ENCODE measurements at places on chromosomes 13 and 19.

GRCh38 chr19:38304352-38304865 is 358 bp downstream of the C19orf33 start:
- no peak for DNase-seq

GRCh38 chr19:4633140-4633967 is 6.0 kb upstream of the TNFAIP8L1 start:
- DNase-seq, result peak; percentile 53

DNA sequence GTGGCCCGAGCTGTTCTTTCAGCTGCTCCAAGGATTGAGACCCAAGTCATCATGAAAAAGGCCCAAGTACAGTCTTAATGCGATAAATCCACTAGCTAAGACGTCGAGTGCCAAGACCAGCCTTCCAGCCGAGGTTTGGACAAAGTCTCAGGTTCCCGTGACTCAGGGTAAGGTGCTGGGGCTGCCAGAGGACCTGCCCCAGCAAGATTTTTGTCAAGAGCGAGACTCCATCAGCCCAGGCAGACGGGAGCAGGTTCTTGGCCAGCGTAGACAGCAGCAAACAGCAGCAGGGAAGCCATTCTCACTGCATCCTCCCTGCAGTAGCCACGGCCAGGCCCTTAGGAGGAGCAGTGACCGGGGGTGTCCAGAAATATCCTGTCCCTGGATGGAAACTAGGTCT is 3.4 kb downstream of the FEM1A start:
- DNase-seq, result no peak

- peak; percentile 49 for DNase-seq
These were observed 49.5 kb downstream of the RFX2 start for GRCh38 chr19:6060600-6061375.

DNA sequence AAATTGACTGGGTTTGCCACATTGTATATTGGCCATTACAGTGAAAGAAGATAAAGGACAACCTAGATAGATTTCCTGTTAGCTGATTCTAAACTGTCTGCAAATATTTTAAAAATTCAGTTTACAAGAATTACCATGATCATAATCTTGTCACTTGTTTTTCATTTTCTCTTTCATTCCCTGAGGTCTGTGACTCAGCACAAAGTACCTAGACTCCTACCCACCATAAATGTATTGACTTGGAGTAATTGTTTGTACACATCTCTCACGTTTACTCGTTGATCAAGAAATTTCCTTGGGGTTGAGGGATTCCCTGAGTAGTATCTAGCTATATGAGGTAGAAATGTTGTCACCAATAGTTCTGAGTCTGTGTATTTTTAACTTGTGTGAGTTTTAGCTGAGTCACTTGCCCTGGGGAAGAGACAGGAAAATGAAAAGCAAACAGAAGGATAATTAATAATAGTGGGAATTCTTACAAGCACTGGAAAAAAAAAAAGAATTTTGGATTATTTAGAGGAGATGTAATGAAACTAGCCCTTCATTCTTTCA is 299.2 kb upstream of the DACH1 start:
- no peak for DNase-seq

DNA sequence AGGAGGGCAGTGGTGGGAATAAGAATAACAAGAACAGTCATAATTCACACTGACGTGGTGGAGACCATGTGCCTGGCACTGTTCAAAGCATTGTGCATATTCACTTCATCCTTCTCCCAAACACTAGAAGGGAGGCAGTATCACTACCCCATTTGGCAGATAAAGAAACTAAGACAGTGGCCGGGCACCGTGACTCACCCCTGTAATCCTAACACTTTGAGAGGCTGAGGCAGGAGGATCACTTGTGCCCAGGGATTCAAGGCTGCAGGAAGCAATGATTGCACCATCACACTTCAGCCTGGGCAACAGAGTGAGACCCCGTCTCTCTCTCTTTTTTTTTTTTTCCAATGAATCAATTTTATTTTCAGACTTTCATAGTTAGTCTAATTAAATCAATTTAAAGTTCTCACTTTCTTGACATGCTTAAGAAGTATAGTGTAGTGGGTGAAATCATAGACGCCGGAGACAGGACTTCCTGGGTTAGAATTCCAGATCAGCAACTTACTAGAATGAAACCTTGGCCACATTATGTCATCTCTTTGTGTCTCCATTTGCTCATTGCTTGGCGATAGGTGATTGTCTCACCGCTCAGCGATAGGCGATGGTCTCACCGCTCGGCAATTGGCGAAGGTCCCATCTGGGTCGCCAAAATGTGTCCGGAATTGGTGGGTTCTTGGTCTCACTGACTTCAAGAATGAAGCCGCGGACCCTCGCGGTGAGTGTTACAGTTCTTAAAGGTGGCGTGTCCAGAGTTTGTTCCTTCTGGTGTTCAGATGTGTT is 5.3 kb upstream of the ATG4D start:
- DNase-seq, result no peak

DNA sequence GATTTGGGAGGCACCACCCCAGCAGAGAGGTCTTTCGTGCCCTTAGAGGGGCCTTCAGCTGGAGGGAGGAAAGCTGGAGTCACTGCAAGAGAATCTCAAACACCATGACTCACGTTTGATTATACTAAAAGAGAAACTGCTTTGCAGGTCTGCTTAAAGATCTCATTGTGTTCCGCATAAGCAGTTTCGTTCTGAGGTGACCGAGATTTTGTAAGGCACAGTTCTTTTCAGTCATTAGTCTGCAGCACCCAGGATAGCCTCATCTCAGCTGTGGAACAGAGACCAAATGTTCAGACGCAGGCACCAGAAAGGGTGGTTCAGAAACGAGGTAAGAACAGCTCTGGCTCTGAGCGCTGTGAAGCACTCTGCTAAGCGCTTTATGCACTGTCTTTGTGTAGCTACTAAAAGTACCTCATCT is 71.2 kb upstream of the GTF3A start:
- DNase-seq, result no peak

GRCh38 chr19:33828266-33829075 is 31.8 kb downstream of the KCTD15 start:
- DNase-seq, result no peak

DNA sequence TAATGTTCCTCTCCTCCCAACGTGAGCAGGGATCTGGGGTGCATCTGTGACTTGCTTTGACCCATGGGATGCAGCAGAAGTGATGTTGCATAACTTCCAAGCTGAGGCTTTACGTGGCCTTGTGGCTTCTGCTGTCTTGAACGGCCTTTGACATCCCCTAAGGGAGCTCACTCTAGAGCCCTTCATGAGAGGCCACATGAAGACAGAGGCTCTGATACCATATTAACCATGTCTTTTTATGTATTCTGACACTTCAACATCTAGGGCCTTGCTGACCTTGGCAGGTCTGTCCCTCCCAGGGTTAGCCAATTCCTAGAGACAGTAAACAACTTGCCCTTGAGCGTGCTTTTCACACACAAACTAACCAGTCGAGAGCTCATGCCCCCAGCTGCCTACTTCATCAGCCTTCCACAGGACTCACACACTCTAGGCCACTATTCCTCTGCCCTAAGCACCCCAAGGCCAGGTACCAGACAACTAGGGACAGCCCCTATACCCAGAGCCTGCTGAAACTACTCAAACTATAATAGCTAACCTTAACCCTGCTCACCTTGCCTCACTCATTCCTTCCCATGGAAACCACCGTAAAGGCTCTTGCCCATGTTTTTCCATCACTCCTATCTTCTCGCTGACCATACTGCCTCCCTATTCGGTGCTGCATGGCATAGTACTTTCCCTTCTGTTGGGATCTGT is 45.4 kb downstream of the CCDC70 start:
- DNase-seq, result no peak

- peak; percentile 76 for DNase-seq
These were observed at the start of gene CERS4 for GRCh38 chr19:8208922-8209461. CERS4 (plus strand) TSS chr19:8209370; CDS start chr19:8251077, 41,707 bp downstream.

GRCh38 chr13:76816394-76816793 is 69.8 kb downstream of the KCTD12 start:
- no peak for DNase-seq

DNA sequence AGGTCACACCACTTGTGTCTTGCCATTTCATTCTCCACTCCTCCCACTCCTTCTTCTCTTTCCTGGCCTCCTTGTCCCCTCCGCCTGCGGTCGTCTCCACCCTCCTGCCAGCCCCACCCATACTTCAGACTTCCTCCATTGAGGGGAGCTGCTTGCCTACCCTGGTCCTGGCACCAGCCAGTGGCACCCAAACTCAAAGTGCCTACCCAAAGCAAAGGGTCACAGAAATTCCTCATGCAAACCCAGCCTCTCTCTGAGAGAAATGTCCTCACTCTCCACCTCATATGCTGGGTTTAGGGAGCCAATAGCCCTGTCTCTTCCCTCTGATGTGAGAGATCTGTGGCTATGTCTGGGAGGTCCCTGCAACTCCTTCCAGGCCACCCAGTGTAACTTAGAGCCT is 109.6 kb downstream of the TEX26 start:
- DNase-seq, result no peak

- DNase-seq, result no peak
These were observed 466.3 kb downstream of the COG6 start for GRCh38 chr13:40121722-40122121.

- DNase-seq, result no peak
These were observed 579.1 kb downstream of the GPC6 start for GRCh38 chr13:93805736-93806135.

- no peak for DNase-seq
These were observed 68.1 kb downstream of the ARHGEF7 start for GRCh38 chr13:111183087-111183645.

GRCh38 chr19:48547722-48548121 is 4.2 kb upstream of the SULT2B1 start:
- no peak for DNase-seq

GRCh38 chr13:23268441-23268840 is 87.7 kb downstream of the SGCG start:
- DNase-seq, result peak; percentile 16

DNA sequence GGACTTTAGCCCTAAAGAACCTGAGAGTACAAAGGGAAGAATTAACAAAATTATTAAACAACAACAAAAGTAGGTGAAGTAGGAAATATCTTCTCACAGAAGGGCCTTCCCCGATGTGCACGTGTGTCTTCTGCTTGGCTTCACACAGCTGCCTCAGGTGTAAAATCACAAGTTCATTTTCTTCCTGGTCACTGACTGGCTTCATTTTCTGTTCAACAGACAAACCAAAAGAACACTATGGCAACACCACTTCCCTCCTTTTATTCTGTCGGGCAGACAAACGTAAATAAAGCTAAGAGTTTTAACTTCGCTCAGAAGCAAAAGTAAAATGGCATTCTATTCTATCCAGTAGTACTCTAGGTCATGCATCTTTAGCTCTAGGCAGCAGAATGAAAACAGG is 140.9 kb downstream of the TBC1D4 start:
- no peak for DNase-seq

DNA sequence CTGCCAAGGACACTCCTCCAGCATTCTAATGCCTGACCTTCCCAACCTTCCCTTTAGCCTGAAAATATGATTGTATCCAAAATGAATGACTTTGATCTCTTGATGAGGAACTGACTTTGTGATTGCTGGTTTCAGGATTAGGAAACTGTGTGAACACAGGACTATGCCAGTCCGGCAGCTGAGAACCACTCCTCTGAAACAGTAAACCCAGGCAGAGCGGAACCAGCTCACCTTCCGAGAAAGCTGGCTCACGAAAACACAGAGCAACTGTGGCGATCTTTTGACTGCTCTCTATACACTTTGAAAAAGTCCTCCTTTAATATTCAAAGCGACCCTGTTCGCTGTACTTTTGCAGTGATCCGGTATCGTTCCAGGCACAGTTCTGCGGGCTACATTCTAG is 258.8 kb upstream of the IRS2 start:
- DNase-seq, result no peak

- DNase-seq, result no peak
These were observed 621 bp downstream of the SOX21 start for GRCh38 chr13:94711561-94712286.

DNA sequence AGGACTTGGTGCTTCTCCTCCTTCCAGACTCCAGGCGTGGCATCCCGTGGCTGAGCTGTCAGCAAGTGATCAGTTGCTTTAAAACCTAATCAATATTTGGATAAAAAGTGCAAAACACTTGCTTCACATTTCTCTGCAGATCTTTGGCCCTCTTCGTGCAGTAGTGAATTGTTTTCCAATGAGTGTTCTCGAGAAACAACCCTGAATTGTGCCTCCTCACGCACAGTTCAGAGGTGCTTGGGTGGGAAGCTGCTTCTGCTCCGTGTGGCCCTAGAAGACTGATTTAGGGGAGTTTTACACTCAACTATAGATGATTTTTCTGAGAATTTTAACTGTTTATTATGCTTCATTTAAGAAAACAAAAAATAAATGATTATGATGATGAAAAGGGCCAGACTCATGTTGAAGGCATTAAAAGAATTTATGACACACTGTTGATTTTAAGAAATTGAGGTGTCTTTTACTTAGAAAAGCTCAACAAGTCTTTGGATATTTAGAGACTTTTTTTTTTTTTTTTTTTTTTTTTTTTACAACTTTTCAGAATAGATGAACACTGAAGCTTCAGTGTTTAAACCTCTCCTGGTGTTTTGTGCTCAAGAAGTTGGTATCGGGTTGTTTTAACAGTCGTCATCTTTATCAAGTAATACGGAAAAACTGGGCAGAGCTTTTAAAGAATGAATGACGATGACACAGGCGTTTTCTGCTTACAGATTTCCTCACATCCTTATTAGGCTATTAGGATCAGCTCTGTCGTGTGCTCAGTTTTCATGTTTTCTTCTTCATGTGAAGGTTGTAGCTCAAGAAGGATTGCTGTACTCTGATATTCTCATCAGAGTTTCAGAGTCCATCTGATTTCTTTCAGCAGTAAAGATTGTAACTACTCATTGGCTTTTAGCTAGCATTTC is 39.5 kb upstream of the TEX29 start:
- DNase-seq, result no peak

DNA sequence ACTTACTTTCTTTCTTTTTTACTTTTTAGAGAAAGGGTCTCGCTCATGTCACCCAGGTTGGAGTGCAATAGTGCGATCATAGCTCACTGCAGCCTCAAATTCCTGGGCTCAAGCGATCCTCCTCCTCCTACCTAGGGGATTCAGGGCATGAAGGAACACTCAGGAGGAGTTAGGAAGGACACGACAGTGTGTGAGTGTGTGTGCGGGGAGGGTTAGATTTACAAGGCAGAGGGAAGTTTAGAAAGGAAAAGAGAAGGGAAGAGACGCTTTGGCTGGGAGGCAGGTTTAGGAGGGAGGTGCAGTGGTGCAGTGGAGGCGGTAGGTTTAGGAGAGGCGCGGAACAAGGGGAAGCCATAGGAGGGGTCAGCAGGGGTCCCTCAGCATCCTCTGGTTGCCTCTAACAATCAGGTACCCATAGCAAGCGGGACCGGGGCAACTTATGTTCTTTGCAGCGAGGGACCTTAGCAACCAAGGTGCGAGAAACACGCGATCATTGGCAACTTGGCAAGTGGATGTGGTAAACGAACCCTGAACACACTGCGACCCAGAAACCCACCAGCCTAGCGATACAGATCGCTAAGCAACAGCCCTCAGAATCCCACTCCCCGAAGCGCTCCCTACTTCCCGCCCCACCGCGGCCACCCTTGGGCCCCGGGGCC is 501 bp downstream of the SIRT2 start:
- DNase-seq, result no peak

- peak; percentile 28 for DNase-seq
These were observed 98.4 kb downstream of the STK24 start for GRCh38 chr13:98478189-98479129.

DNA sequence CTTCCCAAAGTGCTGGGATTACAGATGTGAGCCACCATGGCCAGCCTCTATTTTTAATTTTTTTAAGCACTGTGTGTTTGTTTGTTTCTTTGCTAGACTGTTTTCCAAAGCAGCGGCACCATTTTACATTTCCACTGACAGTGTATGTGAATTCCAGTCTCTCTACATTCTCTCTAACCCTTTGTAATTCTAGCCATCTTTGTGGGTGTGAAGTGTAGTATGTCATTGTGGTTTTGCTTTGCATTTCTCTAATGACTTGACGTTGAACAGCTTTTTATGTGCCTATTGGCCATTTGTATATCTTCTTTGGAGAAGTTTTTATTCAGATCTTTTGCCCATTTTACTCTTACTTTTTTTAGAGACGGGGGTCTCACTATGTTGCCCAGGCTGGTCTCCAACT is 11.6 kb downstream of the PNPLA6 start:
- DNase-seq, result no peak
